GM23248 (cell line): ENCODE measurements at places on chromosomes 2 and 18. TPM values are rescaled to one million over a fixed set of nuclear protein-coding genes. Genes with fewer than 3 reads are reported as not detected.
A peak's percentile ranks its signal among the peaks of the same experiment; 100 is the strongest.

The RND3 gene
- 244 and 271 TPM in 2 replicates for total RNA-seq

The WDR7 gene
- 6.7 and 8.2 TPM in 2 replicates for total RNA-seq

The LYG1 gene
- not detected in 2 replicates for total RNA-seq

The C2orf66 gene
- not detected in 2 replicates for total RNA-seq

- no peak for DNase-seq
- no peak overlapping the region for H3K4me3 ChIP-seq
- H3K36me3 ChIP-seq = no peaks in the 10 kb centered on the region
- H3K27ac ChIP-seq = no peak overlapping the region
- H3K4me1 ChIP-seq = no peaks in the 10 kb centered on the region
- no peaks in the 10 kb centered on the region for H3K27me3 ChIP-seq
These were observed 322.0 kb downstream of the SUCLG1 start for GRCh38 chr2:84137034-84137433.

DNA sequence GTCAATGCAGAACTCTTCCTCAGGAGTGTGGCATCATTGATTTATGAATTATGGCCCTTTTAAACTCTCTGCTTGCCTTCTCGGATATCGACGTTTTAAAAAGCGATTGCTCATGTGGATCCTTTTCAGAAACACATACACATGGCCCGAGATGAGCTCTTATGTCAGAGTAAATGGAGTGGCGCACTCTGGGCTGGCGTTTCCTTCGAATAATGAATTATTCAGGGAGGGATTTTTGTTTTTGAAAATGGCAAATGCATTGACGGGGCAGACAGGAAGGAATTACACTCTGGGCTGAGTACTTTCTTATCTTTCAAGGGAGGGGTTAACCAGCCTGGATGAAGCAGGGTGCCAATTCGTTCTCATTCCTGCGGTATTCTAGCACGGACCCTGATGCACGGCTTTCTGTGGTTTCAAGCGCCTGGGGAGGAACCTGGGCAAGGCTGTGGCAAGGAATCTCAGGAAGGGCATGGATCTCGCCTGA, 142.7 kb downstream of the PRKCE start:
- H3K27ac ChIP-seq = no peak overlapping the region
- H3K27me3 ChIP-seq = no peaks in the 10 kb centered on the region
- no peak overlapping the region for H3K4me3 ChIP-seq

DNA sequence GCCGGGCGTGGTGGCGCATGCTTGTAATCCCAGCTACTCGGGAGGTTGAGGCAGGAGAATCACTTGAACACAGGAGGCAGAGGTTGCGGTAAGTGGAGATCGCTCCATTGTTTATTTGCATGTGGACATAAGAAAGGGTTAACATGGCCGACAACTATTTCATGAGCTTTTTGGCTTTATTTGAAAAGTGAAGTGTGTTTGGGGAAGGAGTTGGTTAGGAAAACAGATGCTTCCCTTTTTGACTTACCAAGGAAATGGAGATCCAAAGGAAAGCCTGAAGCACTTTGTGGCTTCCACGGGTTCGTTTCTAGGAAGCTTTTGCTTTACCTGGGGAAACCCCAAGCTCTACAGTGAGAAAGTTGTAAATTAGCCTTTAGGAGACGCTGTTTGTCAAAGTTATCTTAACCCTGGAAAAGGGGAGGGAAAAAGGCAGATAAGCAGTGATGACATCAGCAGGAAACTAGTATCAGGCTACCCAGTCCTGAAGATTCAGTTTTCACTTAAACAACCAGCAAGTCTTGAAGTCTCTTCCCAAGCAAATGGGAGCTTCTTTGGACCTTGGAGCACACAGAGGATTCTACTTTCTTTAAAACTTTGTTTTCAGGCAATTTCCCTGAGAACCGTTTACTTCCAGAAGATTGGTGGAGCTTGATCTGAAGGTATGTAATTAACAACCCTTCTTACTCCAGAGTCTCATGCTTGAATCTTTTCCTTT, at the start of gene CASP10:
Gene CASP10 (plus strand): TSS at position 492 of the 715 bp plus-strand sequence. CDS start 2,637 bp downstream, outside the sequence.
- H3K36me3 ChIP-seq = no peaks in the 10 kb centered on the region
- H3K27ac ChIP-seq = peak within 1 kb of the TSS; percentile 40
- DNase-seq = peak; percentile 82
- H3K4me3 ChIP-seq = peak within 1 kb of the TSS; percentile 73
- no peaks in the 10 kb centered on the region for H3K27me3 ChIP-seq

- no peaks in the 10 kb centered on the region for H3K27me3 ChIP-seq
- no peak overlapping the region for H3K4me3 ChIP-seq
- H3K27ac ChIP-seq = no peak overlapping the region
These were observed 279.6 kb downstream of the ZNF804A start for GRCh38 chr2:184877909-184878308.

DNA sequence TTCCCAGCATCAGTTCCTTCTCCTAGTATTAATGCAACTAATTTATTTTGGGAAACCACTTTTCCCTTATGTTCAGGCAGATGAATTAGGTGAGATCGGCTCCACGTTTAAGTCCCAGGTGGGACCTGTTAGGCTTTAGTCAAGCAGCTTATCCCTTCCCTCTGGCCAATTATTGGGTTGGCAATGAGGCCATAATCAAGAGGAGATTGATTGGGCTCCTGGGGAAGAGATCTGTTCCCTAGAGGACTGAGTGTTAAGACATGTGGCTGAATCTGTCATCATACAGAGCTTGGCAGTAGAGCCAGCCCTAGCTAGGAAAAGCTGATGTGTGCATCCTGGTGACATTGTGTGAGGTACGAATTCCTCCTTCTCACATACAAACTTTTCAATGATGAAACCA, 104.4 kb downstream of the PTH2R start:
- H3K4me1 ChIP-seq = no peaks in the 10 kb centered on the region
- no peaks in the 10 kb centered on the region for H3K27me3 ChIP-seq
- no peak overlapping the region for H3K4me3 ChIP-seq
- DNase-seq = no peak
- no peaks in the 10 kb centered on the region for H3K36me3 ChIP-seq

DNA sequence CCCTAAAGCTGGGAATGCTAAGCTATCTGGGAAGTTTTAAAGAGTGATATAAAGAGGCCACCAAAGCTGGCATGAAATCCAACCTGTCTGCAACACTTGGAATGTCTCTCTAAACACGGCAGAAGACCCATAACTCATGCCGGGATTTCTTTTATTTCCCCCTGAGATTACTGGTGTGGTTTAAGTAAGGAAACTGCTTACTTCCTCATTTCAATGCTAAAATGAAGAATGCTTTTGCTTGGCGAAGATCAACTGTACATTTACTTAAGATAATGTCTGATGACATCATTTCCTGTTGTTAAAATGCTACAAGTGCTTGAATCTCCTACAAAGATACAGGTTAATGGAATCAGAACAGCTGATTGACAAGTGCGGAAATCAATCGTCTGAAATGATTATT, 353.8 kb upstream of the SALL3 start:
- H3K27me3 ChIP-seq = no peaks in the 10 kb centered on the region
- H3K4me3 ChIP-seq = no peak overlapping the region
- DNase-seq = no peak
- no peaks in the 10 kb centered on the region for H3K4me1 ChIP-seq

GRCh38 chr2:204059016-204059415, 122.5 kb downstream of the ICOS start:
- peaks cover 6% of the 10 kb centered on the region; the same call in 1 of the 2 replicates for H3K27me3 ChIP-seq
- DNase-seq = no peak
- no peak overlapping the region for H3K27ac ChIP-seq
- no peaks in the 10 kb centered on the region for H3K36me3 ChIP-seq

GRCh38 chr2:25650256-25650655, 23.1 kb downstream of the DTNB start:
- no peak overlapping the region for H3K27ac ChIP-seq
- DNase-seq = no peak
- peaks cover 5% of the 10 kb centered on the region; the same call in 1 of the 2 replicates for H3K4me1 ChIP-seq

DNA sequence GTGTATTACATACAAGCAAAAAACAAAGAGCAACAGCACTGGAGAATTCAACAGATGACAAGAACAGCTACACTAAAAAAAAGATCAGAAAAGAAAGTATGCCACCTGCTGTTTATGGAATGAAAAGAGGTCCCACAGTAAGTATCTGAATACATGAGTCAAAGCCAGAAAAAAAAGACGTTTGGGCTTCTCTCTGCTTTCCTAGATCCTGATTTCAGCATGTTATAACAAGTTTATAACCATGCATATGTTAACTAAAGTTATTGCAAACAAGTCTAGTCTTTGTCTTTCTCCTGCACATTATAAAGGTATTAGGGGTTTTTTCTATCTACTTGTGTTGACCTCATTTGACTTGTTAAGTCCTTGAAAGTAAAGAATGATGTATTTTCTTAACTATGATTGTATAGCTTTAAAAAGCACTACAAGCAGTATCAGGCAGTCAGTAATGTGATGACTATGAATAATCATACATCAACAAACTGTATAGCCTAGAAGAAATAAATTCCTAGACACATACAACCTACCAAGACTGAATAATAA, 108.5 kb upstream of the COL5A2 start:
- peaks cover 41% of the 10 kb centered on the region for H3K4me1 ChIP-seq
- DNase-seq = peak; percentile 87
- no peaks in the 10 kb centered on the region for H3K27me3 ChIP-seq
- H3K4me3 ChIP-seq = no peak overlapping the region

DNA sequence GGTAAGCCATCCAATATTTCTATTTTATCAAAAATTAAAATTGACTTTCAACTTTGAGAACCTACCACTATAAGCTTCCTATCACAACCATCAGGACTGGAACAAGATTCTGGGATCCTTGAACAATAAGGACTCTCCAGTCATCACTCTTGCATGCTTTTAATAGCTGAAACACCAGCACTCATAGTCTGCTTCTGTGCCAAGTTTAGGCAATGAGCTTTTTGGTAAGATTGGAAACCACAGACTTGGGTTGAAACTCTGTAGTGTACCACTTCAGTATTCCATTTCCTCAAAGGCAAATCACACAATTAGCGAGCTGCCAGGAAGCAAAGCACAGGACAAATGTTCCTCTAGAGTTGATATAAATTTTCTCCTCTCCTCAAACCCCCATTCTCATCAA, 1065.8 kb upstream of the SLC39A10 start:
- no peak overlapping the region for H3K27ac ChIP-seq
- H3K36me3 ChIP-seq = no peaks in the 10 kb centered on the region
- no peaks in the 10 kb centered on the region for H3K27me3 ChIP-seq

GRCh38 chr18:23922939-23923338, 91.6 kb upstream of the TTC39C start:
- H3K4me3 ChIP-seq = no peak overlapping the region
- no peak for DNase-seq
- peaks cover 5% of the 10 kb centered on the region for H3K4me1 ChIP-seq
- no peaks in the 10 kb centered on the region for H3K27me3 ChIP-seq

GRCh38 chr2:109692013-109692743, 78.0 kb downstream of the SOWAHC start:
- no peak overlapping the region for H3K27ac ChIP-seq
- no peaks in the 10 kb centered on the region for H3K36me3 ChIP-seq
- H3K4me3 ChIP-seq = no peak overlapping the region
- H3K27me3 ChIP-seq = no peaks in the 10 kb centered on the region
- H3K4me1 ChIP-seq = peaks cover 13% of the 10 kb centered on the region

GRCh38 chr2:1053786-1054185, 103.1 kb downstream of the SNTG2 start:
- H3K27ac ChIP-seq = no peak overlapping the region
- H3K4me3 ChIP-seq = no peak overlapping the region
- DNase-seq = no peak
- peaks cover 21% of the 10 kb centered on the region for H3K4me1 ChIP-seq

DNA sequence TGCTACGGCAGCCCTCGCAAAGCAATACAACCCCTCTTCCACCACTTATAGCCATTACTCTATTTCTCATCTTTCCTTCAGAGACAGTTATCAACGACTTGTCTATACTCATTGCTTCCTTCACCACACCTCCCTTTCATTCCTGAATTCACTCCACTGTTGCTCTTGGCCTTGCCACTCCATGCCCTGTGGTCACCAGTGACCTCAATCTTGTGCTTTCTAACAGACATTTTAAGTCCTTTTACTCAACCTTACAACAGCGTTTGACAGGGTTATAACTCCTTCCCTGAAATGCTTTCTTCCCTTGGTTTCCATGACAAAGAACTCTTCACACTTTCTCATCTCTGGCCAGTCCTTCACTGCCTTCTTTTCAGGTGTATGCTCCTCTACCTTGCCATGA, 90.6 kb upstream of the CCDC141 start:
- H3K36me3 ChIP-seq = peaks cover 16% of the 10 kb centered on the region
- H3K27ac ChIP-seq = no peak overlapping the region
- no peak overlapping the region for H3K4me3 ChIP-seq
- 0 out of 2 replicates have a peak, but pooled peaks cover 7% of the 10 kb centered on the region for H3K4me1 ChIP-seq
- no peaks in the 10 kb centered on the region for H3K27me3 ChIP-seq

GRCh38 chr2:197784956-197785941, at the start of gene BOLL:
Gene BOLL (minus strand): TSS chr2:197785319. CDS start chr2:197781850, 3,469 bp downstream.
- DNase-seq = no peak
- H3K4me3 ChIP-seq = peak within 1 kb of the TSS; percentile 48
- 0 out of 2 replicates have a peak, but pooled peaks cover 12% of the 10 kb centered on the region for H3K27me3 ChIP-seq
- no peaks in the 10 kb centered on the region for H3K4me1 ChIP-seq
- no peaks in the 10 kb centered on the region for H3K36me3 ChIP-seq

DNA sequence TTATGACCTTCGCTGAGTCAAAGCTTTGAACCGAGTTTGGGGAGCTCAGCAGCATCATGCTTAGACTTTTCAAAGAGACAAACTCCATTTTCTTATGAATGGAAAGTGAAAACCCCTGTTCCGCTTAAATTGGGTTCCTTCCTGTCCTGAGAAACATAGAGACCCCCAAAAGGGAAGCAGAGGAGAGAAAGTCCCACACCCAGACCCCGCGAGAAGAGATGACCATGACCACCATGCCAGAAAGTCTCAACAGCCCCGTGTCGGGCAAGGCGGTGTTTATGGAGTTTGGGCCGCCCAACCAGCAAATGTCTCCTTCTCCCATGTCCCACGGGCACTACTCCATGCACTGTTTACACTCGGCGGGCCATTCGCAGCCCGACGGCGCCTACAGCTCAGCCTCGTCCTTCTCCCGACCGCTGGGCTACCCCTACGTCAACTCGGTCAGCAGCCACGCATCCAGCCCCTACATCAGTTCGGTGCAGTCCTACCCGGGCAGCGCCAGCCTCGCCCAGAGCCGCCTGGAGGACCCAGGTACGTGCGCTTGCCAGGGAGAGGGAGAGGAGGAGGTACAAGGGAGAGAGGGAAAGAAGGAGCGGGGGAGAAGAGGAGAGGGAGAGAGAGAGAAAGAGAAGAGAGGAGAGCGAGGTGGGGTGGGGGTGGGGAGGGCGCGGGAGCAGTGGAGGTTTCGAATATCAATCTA, at the start of gene DLX1:
Gene DLX1 (plus strand): TSS at position 48 of the 700 bp plus-strand sequence. CDS start 171 bp downstream, at position 219.
- H3K36me3 ChIP-seq = no peaks in the 10 kb centered on the region
- H3K27ac ChIP-seq = peak within 1 kb of the TSS; percentile 92
- peak within 1 kb of the TSS; percentile 81 for H3K4me3 ChIP-seq
- no peak for DNase-seq

- no peak for DNase-seq
- H3K27me3 ChIP-seq = no peaks in the 10 kb centered on the region
- H3K4me1 ChIP-seq = peaks cover 38% of the 10 kb centered on the region
- H3K4me3 ChIP-seq = no peak overlapping the region
- H3K27ac ChIP-seq = no peak overlapping the region
- no peaks in the 10 kb centered on the region for H3K36me3 ChIP-seq
These were observed 498.2 kb upstream of the TNP1 start for GRCh38 chr2:217357886-217358620.
